ENCODE measurements at places on chromosomes 4 and X.
A peak's percentile ranks its signal among the peaks of the same experiment; 100 is the strongest.

DNA sequence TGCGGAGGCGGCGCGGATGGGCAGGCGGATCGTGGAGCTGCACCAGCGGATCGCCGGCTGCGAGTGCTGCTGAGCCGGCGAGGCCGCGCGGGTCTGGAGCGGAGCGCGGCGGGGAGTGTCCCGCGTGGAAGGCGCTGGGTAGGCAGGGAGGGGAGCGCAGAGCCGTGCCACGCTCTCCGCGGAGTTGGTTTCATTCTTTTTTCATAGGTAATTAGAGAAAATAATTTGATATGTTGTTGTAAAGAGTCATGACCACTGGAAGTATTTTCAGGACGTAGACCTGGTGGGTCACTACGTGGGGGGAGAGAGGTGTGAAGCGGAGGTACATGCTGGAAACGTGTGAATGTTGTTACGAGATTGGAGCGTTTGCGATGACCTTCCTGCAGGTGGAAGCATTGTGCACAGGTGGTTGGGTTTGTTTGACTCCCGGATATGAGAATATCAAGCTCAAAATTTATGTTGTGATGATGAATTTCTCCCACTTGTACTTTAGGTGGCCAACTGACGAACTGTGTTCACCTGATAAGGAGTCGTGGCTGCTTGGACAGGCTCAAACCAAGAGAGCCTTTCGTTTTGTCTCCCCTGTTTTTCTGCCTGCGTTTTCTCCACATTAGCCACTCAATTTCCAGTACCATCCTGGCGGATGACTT lies 19.1 kb upstream of the S100P start:
- no peak for DNase-seq

GRCh38 chr4:138673053-138673452 lies 342.5 kb upstream of the NOCT start:
- no peak for DNase-seq

DNA sequence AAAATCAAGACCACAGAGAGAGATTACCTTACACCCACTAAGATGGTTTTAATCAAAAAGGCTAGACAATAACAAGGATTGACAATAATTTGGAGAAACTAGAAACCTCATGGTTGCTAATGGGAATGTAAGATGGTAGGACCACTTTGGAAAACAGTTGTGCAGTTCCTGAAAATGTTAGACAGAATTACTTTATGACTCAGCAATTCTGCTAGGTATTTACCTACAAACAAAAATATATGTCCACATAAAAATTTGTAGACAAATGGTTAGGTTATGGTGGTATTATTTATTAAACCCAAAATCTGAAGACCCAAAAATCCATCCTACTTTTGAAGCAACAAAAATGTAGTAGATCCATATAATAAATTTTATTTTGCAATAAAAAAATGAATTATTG lies 1027.0 kb upstream of the ADGRL3 start:
- DNase-seq = no peak

DNA sequence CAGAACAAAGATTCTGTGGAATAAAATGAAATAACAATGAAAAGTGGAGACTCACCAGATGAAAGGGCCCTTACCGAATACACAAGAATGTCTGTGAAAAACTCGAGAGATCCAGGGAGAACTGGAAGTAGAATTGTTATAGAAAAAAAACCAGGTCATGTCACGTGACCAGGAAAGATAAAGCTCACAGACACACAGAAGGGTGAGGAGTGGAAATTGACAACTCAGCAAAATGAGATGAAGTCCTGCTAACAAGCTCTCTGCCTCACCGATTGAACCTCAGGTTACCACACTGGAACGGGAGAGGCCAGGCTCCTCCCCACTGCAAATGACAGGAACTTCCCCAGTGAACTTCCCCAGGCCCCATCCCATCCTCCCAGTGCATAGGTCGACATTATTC lies 1618.0 kb upstream of the PCDH10 start:
- no peak for DNase-seq

- no peak for DNase-seq
Measured at GRCh38 chr4:157887316-157887715, 285.5 kb downstream of the GASK1B start.

DNA sequence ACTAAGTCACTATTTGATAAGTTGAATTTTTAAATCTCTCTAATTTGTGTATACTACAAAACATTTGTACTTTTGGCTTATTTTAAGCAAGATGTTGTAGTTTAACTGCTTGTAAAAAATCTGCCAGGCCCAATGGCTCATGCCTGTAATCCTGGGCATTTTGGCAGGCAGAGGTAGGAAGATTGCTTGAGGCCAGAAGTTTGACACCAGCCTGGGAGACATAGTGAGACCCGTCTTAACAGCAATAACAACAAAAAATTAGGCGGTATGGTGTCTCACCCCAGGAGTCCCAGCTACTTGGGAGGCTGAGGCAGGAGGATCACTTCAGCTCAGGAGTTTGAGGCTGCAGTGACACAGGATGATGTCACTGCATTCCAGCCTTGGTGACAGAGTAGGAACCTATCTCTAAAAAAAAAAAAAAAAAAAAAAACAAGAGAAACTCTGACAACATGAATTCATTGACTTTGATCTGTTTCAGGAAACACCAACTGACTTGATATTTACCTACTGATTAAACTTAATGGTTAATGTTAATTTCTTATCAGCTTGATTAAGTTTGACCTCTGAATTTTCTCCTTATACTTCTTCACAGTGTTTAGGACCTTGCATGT lies 8.9 kb downstream of the FHIP1A start:
- no peak for DNase-seq

DNA sequence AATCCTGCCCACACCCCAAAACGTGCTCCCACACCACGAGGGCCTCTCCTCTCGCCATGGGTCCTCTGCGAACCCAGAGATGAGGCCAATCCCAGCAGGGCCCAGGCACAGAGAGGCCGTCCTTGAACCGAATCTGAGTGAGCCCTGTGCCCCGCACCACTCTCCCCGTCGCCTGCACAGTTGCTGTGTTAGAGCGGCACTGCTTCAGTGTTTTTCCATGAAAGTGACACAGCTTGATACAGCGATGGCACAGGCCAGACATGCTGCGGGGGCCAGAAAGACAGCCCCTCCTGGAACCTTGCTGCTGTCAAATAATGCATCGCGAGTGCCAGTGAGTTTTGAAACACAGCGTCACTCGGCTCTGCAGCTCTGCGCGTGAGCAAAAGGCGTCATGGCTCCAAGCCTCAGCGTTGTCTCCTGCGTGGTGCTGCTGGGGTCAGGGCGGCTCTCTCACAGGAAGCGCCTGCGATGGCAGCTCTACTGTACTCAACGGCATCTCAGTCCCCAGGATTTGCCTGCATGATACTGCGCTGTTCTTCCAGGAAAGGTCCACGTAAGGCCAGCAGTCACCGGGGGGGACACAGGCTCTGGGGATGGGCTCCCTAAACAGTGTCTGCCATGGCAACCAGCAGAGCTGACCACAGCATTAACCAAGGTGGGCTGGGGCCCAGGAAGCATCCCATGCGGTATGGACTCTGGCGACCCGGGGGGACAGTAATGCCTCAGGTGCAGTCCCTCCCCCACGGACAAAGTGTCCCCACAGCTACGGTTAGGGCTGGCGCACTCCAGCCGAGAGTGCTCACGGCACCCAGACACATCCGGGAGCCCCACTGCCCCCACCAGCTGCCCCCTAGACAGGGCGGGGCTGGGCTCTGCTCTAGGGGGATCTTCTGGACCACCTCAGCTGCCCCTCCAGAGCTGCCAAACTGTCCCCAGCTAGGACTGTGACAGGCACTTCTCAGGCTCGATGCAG lies 63.1 kb downstream of the ACOX3 start:
- peak; percentile 27 for DNase-seq

DNA sequence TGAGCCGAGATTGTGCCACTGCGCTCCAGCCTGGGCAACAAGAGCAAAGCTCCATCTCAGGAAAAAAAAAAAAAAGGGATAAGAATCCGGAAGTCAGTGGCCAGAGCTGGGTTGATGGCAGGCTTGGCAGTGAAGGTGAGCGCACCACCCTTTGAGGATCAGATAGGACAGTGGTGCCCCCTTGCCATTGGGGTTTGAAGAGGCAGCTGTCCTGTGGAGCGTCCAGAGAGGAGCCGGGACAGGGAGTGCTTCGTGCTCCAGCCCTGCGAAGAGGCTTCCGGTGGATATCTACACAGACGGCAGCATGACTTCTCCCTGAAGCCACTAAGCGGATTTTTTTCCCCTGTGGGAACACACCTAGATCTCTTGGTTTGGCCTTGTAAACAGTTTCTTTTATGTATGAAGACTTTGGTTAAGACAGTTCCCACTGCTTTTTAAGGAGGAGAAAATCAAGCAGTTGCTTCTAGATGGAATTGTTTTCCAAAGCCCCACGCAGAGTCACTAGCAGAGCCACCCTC lies 6.5 kb downstream of the TBC1D14 start:
- no peak for DNase-seq

DNA sequence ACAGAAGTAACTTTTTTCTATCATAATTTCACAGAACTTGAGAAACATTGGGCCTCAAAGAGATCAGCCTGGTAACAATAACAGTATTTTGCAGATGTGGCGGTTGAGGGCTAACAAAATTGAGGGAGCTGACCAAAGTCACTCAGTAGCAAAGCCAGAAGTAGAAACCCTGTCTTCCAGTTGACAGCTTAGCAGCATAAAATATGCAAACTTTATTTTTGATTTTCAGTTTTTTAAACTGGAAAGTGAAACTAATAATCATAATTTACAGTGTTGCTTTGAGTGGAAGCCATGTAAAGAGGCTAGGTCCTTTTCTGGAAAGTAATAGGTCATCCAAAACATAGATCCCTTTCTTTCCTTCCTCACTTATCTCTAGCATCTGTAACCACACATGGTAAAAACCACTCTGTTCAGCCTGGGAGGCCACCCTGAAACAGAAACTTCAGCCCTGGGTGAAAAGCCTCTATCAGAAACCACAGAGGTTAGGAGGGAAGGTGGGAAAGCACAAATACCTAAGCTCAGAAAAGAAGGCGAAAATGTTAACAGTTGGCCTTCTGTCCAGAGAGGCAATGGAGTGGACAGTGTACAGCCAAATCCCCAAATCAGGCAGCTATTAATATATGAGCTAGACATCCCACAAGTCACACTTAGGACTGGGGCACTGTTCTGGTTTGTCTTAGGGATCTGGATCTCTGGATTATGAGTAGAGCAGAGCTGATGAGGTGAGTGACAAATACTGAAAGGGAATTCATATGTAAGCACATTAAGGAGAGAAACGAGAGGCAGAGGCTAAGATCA lies 61.1 kb upstream of the ARSJ start:
- DNase-seq = no peak

- no peak for DNase-seq
Measured at GRCh38 chrX:41913476-41913875, 9.9 kb downstream of the CASK start.

DNA sequence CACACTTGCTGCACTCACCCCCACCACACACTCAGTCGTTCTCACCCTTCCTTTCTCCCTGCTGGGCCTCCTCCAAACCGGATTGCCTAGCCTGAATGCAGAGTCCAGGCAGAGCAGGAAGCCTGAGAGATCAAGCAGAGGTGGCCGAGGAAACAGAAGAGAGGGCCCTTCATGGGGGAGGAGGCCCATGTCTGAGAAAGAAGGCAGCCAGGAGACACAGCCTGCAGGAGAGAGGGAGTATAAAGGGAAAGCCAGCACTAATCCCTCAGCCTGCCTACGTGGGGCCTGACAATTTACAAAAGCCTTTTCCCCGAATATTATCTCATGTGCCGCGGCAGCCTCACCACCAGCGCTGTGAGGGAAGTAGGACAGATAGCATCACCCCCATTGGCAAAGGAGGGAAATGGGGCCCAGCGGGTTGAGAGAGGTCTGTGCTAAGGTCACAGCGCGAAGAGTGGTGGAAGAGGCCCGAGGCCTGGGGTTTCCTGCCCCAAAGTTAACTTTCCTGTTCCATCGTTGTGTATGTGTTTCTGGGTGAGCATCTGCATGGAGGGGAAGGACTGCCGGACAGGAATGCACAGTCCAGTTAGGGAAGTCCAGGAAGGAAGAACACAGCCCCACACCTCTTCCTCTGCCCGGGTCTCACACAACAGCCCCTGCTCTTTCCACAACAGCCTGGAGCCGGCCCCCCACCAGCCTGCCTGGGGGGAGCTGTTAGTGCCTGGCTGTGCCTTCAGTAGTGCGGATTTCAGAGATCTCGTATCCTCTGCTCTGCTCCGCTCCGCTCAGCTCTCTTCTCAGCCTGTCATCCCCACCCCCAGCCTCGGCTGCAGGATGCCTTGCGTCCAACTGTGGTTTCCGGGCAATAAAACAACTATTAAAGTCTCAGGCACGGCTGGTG lies 50.9 kb upstream of the BCOR start:
- DNase-seq = no peak

DNA sequence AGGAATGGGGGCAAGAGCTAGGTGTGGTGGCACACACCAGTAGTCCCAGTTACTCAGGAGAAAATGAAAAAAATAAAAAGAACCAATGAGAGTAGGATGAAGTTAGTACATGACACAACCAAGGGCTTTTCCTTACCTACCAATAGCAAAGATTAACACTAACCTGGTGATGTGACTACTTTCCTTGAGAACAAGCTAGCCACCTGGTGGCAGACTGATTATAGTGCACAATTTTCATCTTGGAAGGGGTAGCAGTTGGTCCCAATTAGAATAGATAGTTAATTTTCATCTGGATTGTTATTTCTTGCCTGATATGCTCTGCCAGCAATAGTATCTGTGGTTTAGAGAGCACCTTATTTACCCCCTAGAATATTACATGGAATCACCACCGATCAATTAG lies 1216.8 kb upstream of the PABPC4L start:
- no peak for DNase-seq

- no peak for DNase-seq
Measured at GRCh38 chr4:71186257-71186565, 152.6 kb upstream of the SLC4A4 start.

GRCh38 chr4:26171941-26172340 lies 148.9 kb upstream of the RBPJ start:
- DNase-seq = no peak

DNA sequence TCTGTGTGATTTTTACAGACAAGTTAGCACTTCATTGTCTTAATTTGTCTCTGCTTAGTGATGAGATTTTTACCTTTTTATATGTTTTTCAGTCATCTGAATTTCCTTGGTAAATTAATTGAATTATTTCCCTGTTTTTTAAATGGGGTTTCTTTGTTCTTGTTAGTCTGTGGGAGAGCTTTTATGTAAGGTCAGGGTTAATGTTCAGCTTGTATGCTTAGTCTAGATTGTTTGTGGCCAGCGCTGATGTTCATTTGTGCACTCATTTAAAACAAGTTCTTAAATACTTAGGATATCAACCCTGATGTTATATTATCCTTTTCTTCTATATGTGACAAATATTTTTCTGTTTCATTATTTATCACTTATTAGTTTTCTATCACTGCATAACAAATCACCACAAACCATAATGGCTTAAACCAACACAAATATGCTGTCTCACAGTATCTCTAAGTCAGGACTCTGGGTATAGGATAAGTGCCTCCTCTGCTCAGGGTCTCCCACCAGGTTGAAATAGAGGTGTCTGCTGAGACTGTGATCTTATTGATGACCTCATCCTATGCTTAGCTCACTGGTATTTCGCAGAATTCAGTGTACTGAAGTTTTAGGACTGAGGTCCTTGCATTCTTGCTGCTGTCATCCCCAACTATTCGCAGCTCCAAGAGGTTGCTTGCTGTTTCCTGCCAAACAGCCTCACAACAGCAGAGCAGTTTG lies 53.2 kb downstream of the ATP10D start:
- no peak for DNase-seq

- DNase-seq = peak; percentile 41
Measured at GRCh38 chr4:140099983-140100382, 54.0 kb downstream of the MAML3 start.

- DNase-seq = no peak
Measured at GRCh38 chrX:30153881-30154260, 61.5 kb upstream of the MAGEB2 start.

Measured in left ventricle myocardium superior (tissue), 1 donor.